ENCODE measurements at places on chromosomes 2 and 18.

- H3K4me1 ChIP-seq: no peaks in the 10 kb centered on the region
- no peak overlapping the region for H3K27ac ChIP-seq
- no peaks in the 10 kb centered on the region for H3K36me3 ChIP-seq
- no peak for DNase-seq
- H3K4me3 ChIP-seq: no peak overlapping the region
- H3K27me3 ChIP-seq: no peaks in the 10 kb centered on the region
Observed at GRCh38 chr2:2827046-2827636, 496.1 kb upstream of the MYT1L start.

- DNase-seq: no peak
- no peaks in the 10 kb centered on the region for H3K4me1 ChIP-seq
- no peaks in the 10 kb centered on the region for H3K27me3 ChIP-seq
- H3K27ac ChIP-seq: no peak overlapping the region
- H3K4me3 ChIP-seq: no peak overlapping the region
- no peaks in the 10 kb centered on the region for H3K36me3 ChIP-seq
Observed at GRCh38 chr2:20541651-20542050, 94.8 kb downstream of the RHOB start.

GRCh38 chr2:180742801-180743200, 237.6 kb upstream of the UBE2E3 start:
- DNase-seq: no peak
- no peaks in the 10 kb centered on the region for H3K4me1 ChIP-seq
- no peaks in the 10 kb centered on the region for H3K27me3 ChIP-seq
- no peak overlapping the region for H3K27ac ChIP-seq
- no peak overlapping the region for H3K4me3 ChIP-seq
- H3K36me3 ChIP-seq: no peaks in the 10 kb centered on the region

DNA sequence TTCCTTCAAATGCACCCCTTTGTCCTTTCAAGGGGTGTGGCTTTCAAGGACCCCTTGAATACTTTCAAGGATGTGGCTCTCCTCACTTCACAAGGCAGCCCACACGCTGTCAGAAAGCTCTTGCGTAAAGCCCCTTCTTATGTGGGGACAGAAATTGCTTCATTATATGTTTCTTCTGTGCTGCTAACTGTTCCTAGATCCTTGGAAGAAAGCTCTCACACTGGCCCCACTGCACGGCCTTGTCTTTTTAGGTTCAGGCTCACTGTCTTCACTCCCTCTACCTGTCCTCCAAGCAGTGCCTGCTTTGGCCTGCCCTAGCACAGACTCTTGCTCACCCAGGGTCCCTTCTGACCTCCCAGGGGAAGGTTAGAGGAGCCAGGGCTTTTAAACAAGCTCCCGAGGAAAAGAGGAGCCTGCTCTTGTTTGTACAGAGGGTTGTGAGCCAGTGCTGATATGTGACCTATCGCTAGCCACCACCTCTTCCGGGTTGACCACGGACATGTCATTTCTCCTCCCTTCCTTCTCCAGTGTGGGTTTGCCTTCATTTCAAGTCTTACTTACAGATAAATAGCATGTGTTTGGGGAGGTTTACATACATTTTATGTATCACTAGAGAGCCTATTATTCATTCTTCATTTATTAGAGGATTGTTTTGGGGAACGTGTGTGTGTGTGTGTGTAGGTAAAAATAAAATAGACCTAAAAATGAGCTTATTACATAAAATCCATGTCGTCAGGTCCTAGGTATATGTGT, 94.7 kb downstream of the RTN4 start:
- H3K4me1 ChIP-seq: no peaks in the 10 kb centered on the region
- no peak overlapping the region for H3K4me3 ChIP-seq
- H3K36me3 ChIP-seq: no peaks in the 10 kb centered on the region
- no peak for DNase-seq
- H3K27me3 ChIP-seq: no peaks in the 10 kb centered on the region

DNA sequence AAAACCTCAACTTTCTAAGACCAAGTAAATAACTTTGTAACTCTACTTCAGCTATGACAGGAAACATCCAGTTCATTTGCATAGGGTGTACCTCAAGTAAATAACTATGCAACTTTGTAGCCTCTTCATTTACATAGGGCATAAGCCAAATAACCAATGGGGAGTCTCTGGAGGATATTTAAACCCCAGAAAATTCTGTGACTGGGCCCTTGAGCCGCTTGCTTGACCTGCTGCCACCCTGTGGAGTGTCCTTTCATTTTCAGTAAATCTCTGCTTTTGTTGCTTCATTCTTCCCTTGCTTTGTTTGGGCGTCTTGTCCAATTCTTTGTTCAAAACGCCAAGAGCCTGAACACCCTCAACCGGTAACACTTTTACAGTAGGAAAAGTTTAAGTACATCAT, 1112.7 kb upstream of the NRXN1 start:
- DNase-seq: no peak
- H3K36me3 ChIP-seq: no peaks in the 10 kb centered on the region
- H3K27ac ChIP-seq: no peak overlapping the region
- H3K4me1 ChIP-seq: no peaks in the 10 kb centered on the region
- no peaks in the 10 kb centered on the region for H3K27me3 ChIP-seq
- no peak overlapping the region for H3K4me3 ChIP-seq

DNA sequence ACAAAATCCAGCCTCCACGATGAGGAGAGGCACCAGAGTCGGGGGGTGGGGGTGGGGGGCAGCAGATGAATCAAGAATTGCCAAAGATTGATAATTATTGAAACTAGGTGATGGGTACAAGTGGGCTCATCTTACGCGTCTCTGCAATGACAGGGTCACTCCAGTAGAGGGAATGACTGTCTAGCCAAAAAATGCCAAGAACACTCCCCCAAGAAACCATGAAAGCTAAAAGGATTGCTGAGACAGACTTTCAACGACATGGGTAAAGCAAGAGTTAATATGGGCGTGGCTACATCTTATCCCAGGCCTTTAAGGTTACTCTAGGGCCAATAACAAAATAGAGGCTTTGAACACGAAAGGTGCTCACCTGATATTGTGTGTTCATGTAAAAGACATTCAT, 86.5 kb downstream of the STK39 start:
- H3K27ac ChIP-seq: no peak overlapping the region
- no peaks in the 10 kb centered on the region for H3K27me3 ChIP-seq
- H3K36me3 ChIP-seq: no peaks in the 10 kb centered on the region
- H3K4me3 ChIP-seq: no peak overlapping the region

DNA sequence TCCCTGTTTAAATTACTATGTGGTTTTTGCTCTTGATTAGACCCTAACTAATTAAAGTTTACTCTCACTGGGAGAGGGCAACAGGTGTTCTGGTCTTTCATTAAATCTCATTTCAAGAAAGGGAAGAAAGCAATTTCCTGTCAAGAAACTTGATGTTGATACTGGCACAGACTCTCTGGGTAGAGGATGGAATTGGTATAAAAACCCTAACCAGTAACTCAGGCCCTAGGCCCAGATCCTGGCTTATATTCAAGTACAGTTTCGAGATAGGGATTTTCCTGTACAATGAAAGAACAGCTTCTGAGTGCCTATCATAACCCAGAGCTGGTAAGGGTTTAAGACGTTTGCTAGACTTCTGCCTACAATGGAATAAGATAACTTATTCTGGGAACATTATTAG, 61.6 kb upstream of the ACYP2 start:
- no peaks in the 10 kb centered on the region for H3K27me3 ChIP-seq
- H3K4me3 ChIP-seq: no peak overlapping the region
- H3K4me1 ChIP-seq: no peaks in the 10 kb centered on the region
- H3K36me3 ChIP-seq: no peaks in the 10 kb centered on the region

GRCh38 chr18:59853380-59853779, 46.4 kb upstream of the PMAIP1 start:
- H3K27me3 ChIP-seq: peaks cover 4% of the 10 kb centered on the region
- H3K27ac ChIP-seq: no peak overlapping the region
- H3K36me3 ChIP-seq: no peaks in the 10 kb centered on the region
- no peak overlapping the region for H3K4me3 ChIP-seq
- DNase-seq: no peak

- H3K4me3 ChIP-seq: no peak overlapping the region
- no peak for DNase-seq
- H3K27me3 ChIP-seq: no peaks in the 10 kb centered on the region
- no peaks in the 10 kb centered on the region for H3K4me1 ChIP-seq
Observed at GRCh38 chr2:83016343-83017110, 1442.6 kb downstream of the SUCLG1 start.

DNA sequence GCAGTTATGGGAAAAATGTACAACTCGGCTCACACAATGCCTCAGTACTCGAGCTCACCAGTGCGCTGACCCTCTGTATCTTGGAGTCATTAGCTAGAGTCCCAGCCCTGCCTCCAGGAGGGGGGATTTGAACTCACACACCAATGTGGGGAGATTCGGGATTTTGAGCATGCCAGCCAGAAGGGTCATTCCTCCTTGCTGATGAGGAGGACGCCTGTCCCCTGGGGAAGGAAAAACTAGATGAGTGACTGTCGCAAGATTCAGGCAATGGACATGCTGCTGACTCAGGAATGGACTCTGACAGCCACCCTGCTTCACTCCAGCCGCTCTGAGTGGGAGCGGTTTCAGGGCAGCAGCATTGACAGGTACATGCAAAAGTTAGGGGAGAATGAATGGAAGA, 20.6 kb downstream of the FIGN start:
- no peaks in the 10 kb centered on the region for H3K27me3 ChIP-seq
- H3K36me3 ChIP-seq: no peaks in the 10 kb centered on the region
- no peak overlapping the region for H3K4me3 ChIP-seq
- H3K4me1 ChIP-seq: no peaks in the 10 kb centered on the region

DNA sequence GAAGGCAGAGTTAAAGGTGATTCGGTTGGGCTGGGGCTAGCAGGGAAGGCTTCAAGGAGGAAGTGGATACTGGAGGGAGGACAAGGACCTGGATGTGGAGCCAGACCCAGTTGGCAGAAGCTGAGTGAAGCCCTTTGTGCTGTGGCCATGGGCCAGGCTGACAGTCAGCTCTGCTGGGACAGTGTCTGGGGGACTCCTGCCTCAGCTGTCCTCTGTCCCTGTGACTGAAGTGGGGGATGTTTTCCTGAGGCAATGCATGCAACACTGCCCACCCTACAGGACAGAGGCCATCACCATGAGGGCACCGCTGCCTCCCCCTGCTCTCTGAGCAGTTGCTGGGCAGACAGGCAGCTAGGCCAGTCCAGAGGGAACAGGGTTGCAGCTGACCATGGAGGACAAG, 40.0 kb downstream of the ST8SIA5 start:
- no peaks in the 10 kb centered on the region for H3K36me3 ChIP-seq
- no peak overlapping the region for H3K4me3 ChIP-seq
- no peaks in the 10 kb centered on the region for H3K4me1 ChIP-seq
- H3K27me3 ChIP-seq: no peaks in the 10 kb centered on the region
- H3K27ac ChIP-seq: no peak overlapping the region

GRCh38 chr2:21228041-21228895, 104.5 kb downstream of the TDRD15 start:
- H3K4me1 ChIP-seq: no peaks in the 10 kb centered on the region
- no peak overlapping the region for H3K27ac ChIP-seq
- H3K36me3 ChIP-seq: no peaks in the 10 kb centered on the region
- H3K27me3 ChIP-seq: no peaks in the 10 kb centered on the region
- H3K4me3 ChIP-seq: no peak overlapping the region

DNA sequence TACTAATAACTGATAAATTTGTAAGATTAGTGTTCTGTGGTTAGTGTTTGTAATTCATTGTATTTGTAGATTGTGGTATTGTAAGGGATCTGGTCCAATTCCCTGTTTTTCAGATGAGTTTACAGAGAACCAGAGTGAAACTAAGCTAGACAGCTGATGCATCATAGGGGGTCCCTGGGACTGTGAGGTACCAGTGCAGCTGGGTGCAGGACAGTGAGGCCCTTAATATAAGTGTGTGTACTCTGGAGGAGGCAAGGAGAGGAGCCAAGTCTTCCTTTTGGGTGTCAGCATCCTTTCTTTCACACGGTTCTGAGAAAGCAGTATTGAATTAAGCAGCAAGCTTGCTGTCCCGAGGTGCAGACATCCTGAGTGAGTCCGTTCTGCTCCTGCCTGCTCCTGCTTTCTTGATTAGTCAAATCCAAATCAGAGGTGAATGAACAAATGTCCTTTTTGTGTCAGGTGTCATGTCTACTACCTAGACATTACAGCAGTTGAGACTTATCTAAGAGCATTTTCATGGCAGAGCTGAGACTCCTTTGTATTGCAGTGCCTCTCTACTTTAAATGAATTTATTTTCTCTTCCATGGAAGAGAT, 194.9 kb downstream of the MCFD2 start:
- DNase-seq: no peak
- H3K27ac ChIP-seq: peak overlapping the region; percentile 56
- H3K4me3 ChIP-seq: no peak overlapping the region
- no peaks in the 10 kb centered on the region for H3K27me3 ChIP-seq
- no peaks in the 10 kb centered on the region for H3K36me3 ChIP-seq

GRCh38 chr2:179995741-179996515, 11.2 kb downstream of the CWC22 start:
- DNase-seq: no peak
- no peaks in the 10 kb centered on the region for H3K4me1 ChIP-seq
- no peaks in the 10 kb centered on the region for H3K36me3 ChIP-seq
- H3K27ac ChIP-seq: no peak overlapping the region
- no peak overlapping the region for H3K4me3 ChIP-seq
- no peaks in the 10 kb centered on the region for H3K27me3 ChIP-seq

DNA sequence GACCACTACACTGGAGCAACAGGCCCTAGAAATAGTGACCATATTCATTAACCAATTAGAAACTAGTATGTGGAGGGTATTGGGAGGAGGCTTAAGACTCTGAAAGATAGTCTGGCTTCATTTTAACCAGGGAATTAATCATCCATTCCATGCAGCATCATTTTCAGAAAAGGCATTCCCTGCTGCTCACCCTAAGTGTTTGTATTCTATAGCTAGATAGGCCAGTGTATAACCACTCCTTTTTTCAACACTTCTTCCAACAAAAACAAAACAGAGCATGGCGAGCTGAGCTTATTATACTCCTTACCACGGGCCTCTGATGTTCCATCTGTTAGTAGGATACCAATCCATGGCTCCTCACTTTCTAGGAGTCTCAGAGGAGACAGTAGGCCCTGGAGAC, 112.0 kb upstream of the PKDCC start:
- H3K36me3 ChIP-seq: no peaks in the 10 kb centered on the region
- no peak overlapping the region for H3K4me3 ChIP-seq
- no peaks in the 10 kb centered on the region for H3K4me1 ChIP-seq
- no peaks in the 10 kb centered on the region for H3K27me3 ChIP-seq
- no peak overlapping the region for H3K27ac ChIP-seq

- no peak overlapping the region for H3K4me3 ChIP-seq
- no peaks in the 10 kb centered on the region for H3K36me3 ChIP-seq
- no peaks in the 10 kb centered on the region for H3K4me1 ChIP-seq
- no peak for DNase-seq
Observed at GRCh38 chr2:16061441-16062217, 121.3 kb downstream of the MYCN start.

- H3K27me3 ChIP-seq: no peaks in the 10 kb centered on the region
- H3K36me3 ChIP-seq: no peaks in the 10 kb centered on the region
- no peak overlapping the region for H3K4me3 ChIP-seq
- H3K4me1 ChIP-seq: no peaks in the 10 kb centered on the region
- no peak for DNase-seq
Observed at GRCh38 chr2:159177357-159177756, 109.1 kb downstream of the WDSUB1 start.

GRCh38 chr2:237674731-237675276, 47.4 kb downstream of the LRRFIP1 start:
- DNase-seq: peak; percentile 80
- H3K4me3 ChIP-seq: no peak overlapping the region
- peaks cover 6% of the 10 kb centered on the region for H3K4me1 ChIP-seq
- H3K27me3 ChIP-seq: no peaks in the 10 kb centered on the region

GRCh38 chr2:236799391-236800026, 229.9 kb downstream of the ACKR3 start:
- no peaks in the 10 kb centered on the region for H3K36me3 ChIP-seq
- DNase-seq: no peak
- H3K4me3 ChIP-seq: no peak overlapping the region
- H3K4me1 ChIP-seq: no peaks in the 10 kb centered on the region
- no peaks in the 10 kb centered on the region for H3K27me3 ChIP-seq
